ENCODE measurements at places on chromosomes 7 and 10.

GRCh38 chr7:2312267-2312929 is 1.8 kb downstream of the SNX8 start:
- no peak for DNase-seq

GRCh38 chr7:90396420-90396819 is 6.8 kb upstream of the CLDN12 start:
- DNase-seq, result no peak

GRCh38 chr10:93063144-93063976 is 2.8 kb downstream of the CYP26C1 start:
- DNase-seq, result no peak

DNA sequence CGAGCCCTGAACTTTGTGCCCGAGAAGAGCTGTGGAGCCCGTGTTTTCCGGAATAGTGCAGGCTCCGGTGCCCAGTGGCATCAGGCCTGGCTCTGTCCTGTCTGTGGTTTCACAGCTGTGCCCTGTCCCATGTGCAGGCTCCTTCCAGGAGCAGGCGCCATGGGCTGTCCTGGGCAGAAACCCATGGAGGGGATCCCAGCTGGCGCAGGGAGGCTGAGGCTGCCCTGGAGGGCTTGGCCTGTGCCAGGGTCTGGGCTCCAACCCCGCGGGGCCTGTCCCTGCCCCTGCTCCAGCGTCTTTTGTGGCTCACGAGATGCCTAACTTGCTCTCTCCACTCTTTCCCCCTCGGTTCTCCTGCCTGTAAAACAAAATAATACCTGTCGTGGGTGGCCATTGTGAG is 23.3 kb upstream of the CRHR2 start:
- DNase-seq, result no peak

DNA sequence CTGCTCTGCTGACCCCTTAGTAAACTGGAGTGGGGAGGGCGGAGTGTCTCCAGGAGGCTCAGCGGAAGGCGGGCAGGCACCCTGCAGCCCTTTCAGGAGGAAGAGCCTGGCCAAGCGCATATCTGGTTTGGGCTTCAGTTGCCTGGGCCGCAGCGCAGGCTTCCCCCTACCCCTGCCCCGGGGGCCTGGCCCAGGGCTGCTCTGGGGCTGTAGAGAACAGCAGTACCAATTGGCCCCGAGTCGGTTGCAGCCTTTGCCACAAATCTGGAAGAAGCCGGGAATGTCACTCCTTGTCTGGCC is 28.1 kb upstream of the JAKMIP3 start:
- no peak for DNase-seq

GRCh38 chr7:134771889-134772288 is 7.5 kb upstream of the CALD1 start:
- DNase-seq, result no peak

DNA sequence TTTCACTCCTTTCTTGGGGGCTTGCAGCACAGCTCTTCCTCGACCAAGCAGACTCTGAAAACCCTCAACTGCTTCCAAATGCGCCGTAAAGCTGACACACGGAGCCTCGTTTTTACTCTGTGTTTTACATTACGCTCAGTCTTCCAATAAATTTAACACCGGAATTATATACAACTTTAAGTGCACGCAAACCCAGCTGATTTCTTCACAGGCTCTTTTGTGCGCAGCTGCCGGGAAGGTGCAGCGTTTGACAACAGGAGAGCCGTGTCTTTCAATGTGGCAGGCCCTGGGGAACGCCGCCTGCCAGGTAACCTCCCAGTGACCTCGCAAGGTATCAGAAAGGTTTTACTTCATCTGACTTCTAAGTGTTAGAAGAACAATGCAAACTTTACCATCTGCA is 35.0 kb downstream of the GFRA1 start:
- DNase-seq, result no peak

GRCh38 chr10:80660736-80661135 is 123.0 kb downstream of the SH2D4B start:
- DNase-seq, result peak; percentile 93

- no peak for DNase-seq
Observed at GRCh38 chr10:35130663-35131062, 4.0 kb downstream of the CREM start.

DNA sequence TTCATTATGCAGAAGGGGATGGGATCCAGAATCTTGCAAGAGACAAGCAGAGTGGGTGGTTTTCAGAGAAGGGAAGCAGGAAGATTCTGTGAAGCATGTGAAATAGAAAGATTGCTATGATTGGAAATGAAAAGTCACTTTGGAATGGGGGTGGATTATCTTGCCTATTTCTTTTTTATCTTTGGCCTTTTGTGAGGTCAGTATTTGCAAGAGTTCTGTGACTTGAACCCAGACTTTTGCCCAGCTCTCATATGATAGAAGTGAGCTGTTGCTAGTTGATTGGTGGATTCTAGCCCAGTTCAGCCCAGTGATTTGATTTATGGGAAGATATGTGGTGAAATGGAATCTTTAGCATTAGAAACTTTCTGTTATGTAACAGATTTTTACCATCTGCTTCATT is 17.1 kb downstream of the ENTPD7 start:
- DNase-seq, result no peak

- DNase-seq, result no peak
Observed at GRCh38 chr10:132489704-132490534, 47.7 kb upstream of the INPP5A start.

- DNase-seq, result no peak
Observed at GRCh38 chr10:63409465-63410027, 56.2 kb downstream of the JMJD1C start.

DNA sequence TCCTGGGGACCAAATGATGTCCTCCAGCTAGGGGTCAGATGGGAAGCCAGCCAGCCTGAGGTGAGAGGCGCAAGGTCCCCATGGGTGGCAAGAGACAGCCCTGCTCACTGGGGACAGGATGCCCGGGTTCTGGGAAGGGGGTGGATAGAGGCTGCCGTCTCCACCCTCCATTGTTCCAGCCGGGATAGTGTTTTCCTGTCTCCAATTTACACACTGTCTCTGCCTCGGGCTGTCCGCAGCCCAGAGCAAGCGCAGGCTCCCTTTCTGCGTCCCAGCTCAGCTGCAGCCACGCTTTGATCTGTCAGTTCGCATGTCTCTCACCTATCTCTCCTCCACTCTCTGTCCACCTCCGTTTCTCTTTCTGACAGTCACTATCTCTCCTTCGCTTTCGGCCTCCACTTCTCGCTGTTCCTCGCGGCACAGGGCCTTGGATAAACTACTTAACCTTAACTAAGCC is 2.1 kb downstream of the EPHB4 start:
- no peak for DNase-seq

GRCh38 chr10:37976880-37977203 is 395 bp upstream of the ZNF25 start:
- no peak for DNase-seq

GRCh38 chr10:132962623-132963429 is 20.5 kb upstream of the CFAP46 start:
- no peak for DNase-seq

DNA sequence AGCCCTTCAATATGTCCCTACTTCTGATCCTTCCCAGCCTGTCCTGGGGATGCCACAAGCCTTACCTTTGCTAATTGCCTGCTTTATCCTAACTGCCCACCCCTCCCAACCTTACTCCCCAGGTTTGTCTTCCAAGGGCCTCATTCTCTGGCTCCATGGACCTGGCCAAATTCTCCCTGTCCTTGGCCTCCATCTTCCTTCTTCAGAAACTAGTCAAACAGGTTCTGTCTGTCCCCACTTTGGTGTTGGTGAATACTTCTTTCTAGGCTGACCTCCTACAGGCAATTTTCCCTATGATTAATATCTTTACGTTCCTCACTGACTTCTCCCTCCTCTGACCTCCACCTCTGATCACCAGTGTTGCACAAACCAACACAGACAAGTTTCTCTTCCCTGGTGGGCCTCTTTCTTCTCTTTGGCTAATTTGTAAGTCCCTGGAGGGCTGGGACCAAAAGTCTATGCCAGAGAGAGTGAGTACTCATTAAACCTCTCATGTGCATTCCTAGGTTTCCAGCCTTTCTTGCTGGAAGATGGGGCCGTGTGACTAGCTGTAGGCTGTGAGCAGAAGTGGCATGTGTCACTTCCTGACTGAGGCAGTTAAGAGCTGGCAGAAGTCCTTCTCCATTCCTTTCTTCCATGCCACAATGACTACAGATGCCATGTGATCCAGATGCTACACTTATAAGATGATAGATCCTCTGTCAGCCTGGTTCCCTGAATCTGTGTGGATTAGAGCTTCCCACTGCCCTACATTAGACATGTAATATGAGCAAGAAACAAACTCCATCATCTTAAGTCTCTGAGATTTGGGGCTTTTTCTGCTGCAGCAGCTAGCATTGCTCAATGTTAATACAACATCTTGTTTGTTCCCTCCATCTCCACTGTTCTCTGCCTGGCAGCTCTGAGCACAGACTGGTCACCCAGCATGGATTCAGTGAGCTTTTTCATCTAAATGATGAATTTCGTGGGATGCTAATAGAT is 382.7 kb downstream of the RPS24 start:
- DNase-seq, result no peak
